ENCODE measurements at places on chromosomes 7 and 10.

- DNase-seq: no peak
Measured at GRCh38 chr10:99775850-99776249, 6.6 kb upstream of the ABCC2 start.

DNA sequence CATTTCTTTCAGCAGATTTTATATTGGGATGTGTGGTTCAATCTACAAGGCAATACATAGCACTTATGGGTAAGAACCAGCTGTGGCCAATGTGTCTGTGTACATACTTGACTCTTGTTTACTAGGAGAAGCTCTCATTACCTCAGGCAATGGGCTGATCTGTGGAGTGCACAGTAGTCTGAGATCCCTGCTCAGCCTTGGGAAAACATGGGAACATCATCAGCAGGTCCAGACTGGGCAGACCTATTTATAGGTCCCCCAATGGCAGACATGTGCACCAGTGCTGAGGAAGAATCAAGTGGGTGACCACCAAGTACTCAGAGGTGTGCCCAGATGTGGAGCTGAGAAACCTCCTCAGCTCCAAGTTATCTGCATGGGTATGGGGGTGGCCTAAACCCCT lies 349.7 kb downstream of the KIF20B start:
- DNase-seq: no peak

GRCh38 chr7:136251826-136252225 lies 274.7 kb upstream of the MTPN start:
- DNase-seq: no peak

DNA sequence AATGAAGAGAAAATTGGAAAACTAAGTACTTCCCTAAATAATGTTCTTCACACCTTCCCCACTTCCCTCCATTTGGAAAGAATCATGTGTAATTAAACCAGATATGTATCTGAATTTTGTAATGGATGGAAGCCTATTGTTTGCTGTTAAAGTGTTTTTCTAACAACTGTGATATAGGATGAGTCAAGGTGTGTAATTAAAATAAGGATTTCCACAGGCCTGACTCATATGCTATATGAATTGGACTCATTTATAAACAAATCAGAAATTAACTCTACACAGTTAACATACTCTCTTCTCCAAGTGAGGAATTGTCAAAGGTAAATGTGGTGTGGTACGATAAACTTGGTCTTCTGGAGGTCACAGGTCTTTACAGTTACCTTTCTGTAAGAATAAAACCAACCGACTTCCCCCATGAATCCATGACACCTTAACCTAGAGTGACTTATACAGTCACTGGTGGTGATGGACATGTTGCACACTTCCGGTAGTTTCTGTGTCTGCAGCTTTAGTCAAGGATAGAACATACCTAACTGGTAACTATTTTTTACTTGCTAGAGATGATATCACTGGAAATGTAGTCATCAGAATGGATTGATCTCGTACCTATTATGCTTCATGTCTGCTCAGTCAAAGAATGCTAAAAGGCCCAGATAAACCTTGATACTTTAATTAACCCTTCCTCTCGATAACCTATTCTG lies 12.8 kb downstream of the PNLIPRP3 start:
- no peak for DNase-seq

DNA sequence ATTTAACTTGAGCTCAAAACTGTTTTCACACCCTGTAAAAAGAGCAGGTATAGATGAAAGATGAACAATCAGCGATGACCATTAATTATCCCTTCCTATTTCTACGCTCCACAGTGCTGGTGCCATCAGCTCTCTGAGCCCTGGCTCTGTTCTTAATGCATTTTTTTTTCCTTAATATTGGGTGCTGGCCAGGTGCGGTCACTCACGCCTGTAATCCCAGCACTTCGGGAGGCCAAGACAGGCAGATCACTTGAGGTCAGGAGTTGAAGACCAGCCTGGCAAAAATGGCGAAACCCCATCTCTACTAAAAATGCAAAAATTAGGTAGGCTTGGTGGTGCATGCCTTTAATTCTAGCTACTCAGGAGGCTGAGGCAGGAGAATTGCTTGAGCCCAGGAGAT lies 4.2 kb downstream of the STEAP4 start:
- no peak for DNase-seq

GRCh38 chr10:26357203-26357602 lies 80.9 kb upstream of the APBB1IP start:
- no peak for DNase-seq

GRCh38 chr10:5033061-5033778 lies 29.6 kb upstream of the AKR1C2 start:
- DNase-seq: no peak

- peak; percentile 64 for DNase-seq
Measured at GRCh38 chr10:14276210-14276609, 54.5 kb downstream of the FRMD4A start.
